Small intestine (tissue), 16 donors: ENCODE measurements at places on chromosomes 6 and 20. TPM values are rescaled to one million over a fixed set of nuclear protein-coding genes. Genes with fewer than 3 reads are reported as not detected.

The NRSN1 gene
- polyA plus RNA-seq = not detected

The SLX4IP gene
- polyA plus RNA-seq = 1.6 TPM

DNA sequence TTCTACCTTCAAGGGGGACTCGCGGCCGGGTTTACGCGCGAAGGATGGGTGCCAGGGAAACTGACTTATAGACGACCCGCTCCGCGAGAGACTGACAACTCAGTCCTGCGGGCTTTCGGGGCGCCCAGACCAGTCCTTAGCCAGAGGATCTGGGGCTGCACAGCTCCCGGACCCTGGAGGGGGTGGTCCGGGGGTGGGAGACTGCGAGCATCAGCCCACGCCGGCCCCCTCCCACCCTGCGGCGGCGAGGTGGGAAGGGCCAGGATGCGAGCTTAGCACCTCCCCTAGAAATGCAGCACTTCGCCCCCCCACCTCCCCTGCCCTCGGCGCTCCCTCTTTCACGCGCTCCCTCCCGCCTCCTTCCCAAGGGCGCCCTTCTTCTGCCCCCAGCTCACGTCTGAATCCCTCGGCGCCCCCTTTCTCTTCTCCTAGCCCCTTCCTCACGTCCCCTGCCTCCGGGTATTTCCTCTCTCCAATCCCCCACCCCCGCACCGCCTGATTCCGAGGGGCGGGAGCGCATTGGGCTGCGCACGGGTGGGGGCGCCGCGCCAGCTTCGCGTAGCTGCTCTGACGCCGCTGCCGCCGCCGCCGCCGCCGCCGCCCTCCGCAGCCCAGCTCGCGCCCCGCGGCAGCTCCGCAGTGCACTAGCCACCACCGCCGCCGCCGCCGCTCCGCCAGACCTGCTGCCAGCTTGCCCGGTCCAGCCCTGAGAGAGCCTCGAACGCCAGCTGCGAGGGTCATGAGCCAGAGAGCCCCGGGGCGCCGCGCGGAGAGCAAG lies at the start of gene SLC32A1:
SLC32A1 (plus strand) TSS at position 639 of the 778 bp plus-strand sequence. CDS start 239 bp downstream, outside the sequence.
- no peak within 1 kb of the TSS for H3K27ac ChIP-seq
- no peak for DNase-seq
- peaks cover 3% of the 10 kb centered on the region for H3K4me1 ChIP-seq
- peaks cover 96% of the 10 kb centered on the region for H3K27me3 ChIP-seq
- no peak within 1 kb of the TSS for H3K4me3 ChIP-seq
- no peaks in the 10 kb centered on the region for H3K36me3 ChIP-seq

DNA sequence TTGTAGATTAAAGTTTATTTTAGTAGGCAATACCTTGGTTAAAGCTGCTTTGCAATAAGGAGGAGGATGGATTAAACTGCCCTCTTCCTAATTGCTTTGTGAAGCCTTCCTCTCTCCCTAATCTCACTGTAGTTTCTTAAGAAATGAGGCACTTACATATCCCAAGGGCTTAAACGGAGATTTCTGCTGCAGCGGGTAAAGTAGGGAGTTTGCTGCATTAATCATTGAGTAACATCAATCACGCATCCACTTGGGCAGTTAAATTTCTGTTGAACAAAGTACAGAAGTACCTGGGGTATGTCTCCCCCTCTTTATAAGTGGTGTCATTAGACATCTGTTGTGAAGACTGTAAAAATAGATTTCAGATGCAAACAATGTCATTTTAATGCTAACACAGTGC lies 29.5 kb upstream of the ARID1B start:
- H3K4me1 ChIP-seq = no peaks in the 10 kb centered on the region
- H3K4me3 ChIP-seq = no peak overlapping the region
- H3K27me3 ChIP-seq = no peaks in the 10 kb centered on the region
- H3K27ac ChIP-seq = no peak overlapping the region
- no peak for DNase-seq

DNA sequence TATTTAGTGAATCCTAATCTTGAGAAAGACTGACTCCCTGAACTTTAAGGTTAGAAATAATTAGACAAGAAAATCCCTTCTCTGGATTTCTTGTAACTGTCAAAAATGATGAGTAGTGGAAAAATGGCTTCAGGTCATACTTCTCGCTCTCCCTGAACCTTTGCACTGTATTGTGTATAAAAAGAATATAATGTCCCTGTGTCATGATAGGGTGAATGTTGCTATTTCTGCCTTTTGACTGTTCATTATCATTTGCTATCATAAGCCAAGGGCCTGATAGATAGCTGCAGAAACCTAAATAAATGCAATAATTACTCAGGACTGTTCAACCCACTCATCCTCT lies 39.3 kb downstream of the ALDH8A1 start:
- H3K4me1 ChIP-seq = no peaks in the 10 kb centered on the region
- no peak overlapping the region for H3K4me3 ChIP-seq
- H3K27me3 ChIP-seq = no peaks in the 10 kb centered on the region
- no peak overlapping the region for H3K27ac ChIP-seq
- no peaks in the 10 kb centered on the region for H3K36me3 ChIP-seq

GRCh38 chr6:141443668-141444289 lies 688.9 kb upstream of the GJE1 start:
- no peak overlapping the region for H3K27ac ChIP-seq
- DNase-seq = no peak
- H3K4me3 ChIP-seq = no peak overlapping the region
- H3K27me3 ChIP-seq = no peaks in the 10 kb centered on the region
- no peaks in the 10 kb centered on the region for H3K36me3 ChIP-seq
- H3K4me1 ChIP-seq = no peaks in the 10 kb centered on the region
